SJSA1 (cell line): ENCODE measurements at places on chromosomes 5 and 9.

- no peak for DNase-seq
Observed at GRCh38 chr5:2575292-2575691, 176.2 kb downstream of the IRX2 start.

GRCh38 chr9:3824581-3824980, 298.8 kb upstream of the RFX3 start:
- no peak for DNase-seq

- DNase-seq: peak; percentile 8
Observed at GRCh38 chr5:95669540-95669939, 13.3 kb downstream of the SPATA9 start.

- no peak for DNase-seq
Observed at GRCh38 chr5:115666023-115666422, 40.2 kb upstream of the TMED7 start.

DNA sequence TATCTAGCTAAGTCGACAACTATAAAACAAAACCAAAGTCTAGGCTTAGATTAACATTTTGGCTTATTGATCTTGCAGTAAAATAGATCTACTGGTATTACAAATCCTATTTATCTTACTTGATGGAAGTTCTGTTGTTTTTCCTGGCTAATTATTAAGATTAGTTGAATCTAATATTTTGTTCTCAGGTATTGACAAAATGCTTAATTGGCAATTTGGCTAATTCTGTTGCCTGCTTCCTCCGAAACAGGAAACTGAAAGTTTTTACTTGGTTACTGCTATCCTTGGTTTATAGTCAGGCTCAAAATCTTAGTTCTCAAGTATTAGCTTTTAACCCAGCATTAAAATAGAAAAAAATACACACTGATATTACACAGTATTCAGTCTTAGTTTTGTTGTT, 820.5 kb downstream of the NR2F1-AS1 start:
- DNase-seq: no peak

GRCh38 chr9:135306699-135307098, 172.9 kb upstream of the PPP1R26 start:
- peak; percentile 16 for DNase-seq

- no peak for DNase-seq
Observed at GRCh38 chr5:75675783-75676182, 41.5 kb downstream of the POC5 start.

DNA sequence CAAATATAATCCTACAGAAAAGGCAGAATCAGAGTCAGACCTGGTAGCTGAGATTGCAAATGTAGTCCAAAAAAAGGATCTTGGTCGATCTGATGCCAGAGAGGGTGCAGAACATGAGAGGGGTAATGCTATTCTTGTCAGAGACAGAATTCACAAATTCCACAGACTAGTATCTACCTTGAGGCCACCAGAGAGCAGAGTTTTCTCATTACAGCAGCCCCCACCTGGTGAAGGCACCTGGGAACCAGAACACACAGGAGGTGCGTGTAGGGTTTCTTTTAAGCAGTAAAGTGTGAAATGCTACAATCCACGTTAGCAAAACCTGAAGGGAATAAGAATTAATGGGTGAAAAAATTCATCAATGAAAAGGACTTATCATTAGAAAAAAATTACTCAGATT, 145.8 kb downstream of the GIN1 start:
- DNase-seq: no peak

DNA sequence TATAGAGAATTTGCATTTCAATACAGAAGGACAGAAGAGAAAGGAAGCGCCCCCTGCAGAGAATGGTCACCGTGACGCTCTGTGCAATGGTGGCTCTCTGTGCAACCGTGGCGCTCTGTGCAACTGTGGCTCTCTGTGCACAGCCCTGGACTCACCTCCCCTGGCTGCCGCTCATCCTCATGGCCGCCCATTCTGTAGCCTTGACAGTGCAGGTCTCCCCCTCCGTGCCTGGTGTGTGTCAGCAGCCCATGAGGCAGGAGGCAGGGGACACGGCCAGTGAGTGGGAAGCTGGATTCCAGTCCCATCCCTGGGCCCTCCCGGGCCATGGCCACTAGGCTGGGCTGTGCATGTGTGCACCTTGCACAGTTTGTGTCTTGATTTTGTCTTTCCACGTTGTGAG, 12.0 kb downstream of the EXOC3 start:
- peak; percentile 41 for DNase-seq

DNA sequence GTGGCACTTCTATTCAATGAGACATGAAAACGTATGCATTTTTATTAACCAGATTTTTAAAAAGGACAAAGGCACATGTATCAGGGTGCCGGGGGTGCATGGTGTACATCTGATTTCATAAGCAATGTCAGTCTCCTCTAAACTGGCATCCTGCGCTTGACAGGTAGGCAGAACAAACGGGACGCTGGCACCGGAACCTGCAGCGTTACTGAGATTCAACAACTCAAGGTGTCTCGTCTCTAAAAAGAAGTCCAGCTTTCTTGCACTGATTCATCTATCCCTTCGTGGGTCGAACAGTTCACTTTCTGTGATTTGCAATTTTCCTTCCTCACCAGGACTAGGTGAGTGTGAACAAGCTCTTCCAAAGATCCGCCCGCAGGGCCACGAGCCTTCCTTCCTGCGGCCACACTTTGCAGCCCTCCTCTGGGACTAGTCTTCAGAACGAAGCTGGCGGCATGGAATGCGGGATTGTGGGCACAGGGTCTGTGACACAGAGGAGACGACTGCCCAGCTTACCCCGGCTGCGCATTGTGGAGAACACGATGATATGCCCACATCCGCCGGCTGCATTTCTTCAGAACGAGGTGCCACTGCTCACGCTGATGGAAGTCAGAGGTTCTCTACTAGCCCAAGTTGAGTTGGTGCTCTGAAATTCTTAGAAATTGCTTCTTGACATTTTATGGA, 7.2 kb downstream of the SLC6A3 start:
- DNase-seq: peak; percentile 42

- peak; percentile 84 for DNase-seq
Observed at GRCh38 chr5:102755686-102756371, 724 bp downstream of the PAM start.

GRCh38 chr5:69467442-69468225, 25.0 kb upstream of the OCLN start:
- DNase-seq: no peak

GRCh38 chr9:92440751-92441046, 16.4 kb upstream of the OMD start:
- no peak for DNase-seq

DNA sequence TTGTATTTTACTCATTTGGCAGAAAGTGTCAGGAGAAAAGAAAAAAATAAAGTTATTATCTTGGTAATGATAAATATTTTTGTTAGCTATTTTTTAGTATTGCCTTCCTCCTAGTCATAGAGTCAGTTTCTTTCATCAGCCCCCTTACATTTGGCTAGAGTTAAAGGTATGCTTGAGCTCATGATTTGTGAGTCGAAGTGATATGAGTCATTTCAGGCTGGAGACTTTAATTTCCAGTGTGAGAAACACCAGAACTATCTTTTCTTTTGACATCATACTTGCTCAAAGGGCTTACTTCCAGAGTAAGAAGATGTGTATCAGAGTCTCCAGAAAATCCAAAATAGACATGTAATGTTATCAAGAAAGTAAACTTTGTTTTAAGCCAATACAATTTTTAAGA, 746.7 kb upstream of the TYRP1 start:
- no peak for DNase-seq

GRCh38 chr5:4551034-4551433, 589.1 kb upstream of the ADAMTS16 start:
- DNase-seq: peak; percentile 49

GRCh38 chr5:97267767-97268166, 84.7 kb upstream of the RIOK2 start:
- DNase-seq: no peak

DNA sequence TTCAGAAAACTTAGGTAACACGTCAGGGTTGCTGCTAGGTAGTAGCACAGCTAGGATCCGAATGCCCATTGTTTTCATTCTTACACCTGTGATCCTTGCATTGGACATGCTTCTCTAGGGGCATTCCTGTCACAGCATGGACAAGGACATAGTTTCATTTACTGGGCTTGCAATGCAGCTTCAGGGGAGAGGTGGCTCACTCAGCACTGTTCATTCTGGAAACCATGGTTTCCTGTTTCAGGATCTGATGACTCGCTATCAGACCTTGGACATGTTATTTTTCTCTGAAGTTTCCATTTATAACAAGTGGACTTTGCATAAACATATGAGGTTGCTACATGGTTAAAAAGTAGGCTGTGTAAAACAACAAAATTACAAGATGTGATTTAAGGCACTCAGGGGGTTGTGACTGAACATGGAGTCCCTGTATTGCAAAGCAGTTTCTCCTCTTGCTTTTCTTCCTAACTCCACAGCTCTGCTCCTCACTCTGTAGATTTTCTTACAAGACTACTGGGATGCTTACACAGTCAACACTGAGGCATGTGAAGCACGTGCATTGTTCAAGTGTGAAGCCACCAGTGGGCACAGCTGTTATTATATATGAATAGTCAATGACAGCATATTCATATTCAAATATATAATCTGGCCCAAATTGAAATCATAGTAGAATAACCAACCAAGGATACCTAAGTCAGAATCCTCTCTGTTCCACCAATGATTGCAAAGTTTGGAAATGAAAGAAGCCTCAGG, 66.1 kb upstream of the STK32A start:
- DNase-seq: no peak

DNA sequence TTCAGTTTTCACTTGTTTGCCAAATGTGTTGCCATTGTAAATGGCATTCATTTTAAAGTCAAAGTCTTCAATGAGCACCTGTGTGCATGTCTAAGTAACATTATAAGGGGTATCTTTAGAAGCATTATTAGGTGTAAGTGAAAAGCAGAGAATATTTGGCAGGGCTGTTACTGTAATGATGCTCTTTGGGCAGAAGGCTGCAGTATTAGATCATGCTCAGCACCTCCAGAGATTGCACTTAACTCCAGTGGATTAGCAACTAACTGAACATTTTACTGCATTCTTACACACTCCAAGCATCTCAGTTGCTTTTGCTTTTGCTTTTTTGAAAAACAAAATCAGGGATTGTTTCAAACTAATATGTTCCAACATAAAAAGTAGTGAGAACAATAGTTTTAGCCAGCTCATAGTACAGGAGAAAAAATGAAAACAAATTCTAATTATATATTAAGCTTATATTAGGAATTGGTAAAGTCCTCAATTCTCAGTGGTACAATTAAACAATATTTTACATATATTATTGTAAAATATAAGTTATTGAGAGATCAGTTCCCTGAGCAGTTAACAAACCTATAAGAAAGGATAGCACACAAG, 1740.9 kb upstream of the CDH9 start:
- DNase-seq: no peak
